ENCODE measurements at places on chromosomes 1 and 21.

GRCh38 chr1:222739929-222740328 is 2.9 kb downstream of the FAM177B start:
- no peak for DNase-seq

DNA sequence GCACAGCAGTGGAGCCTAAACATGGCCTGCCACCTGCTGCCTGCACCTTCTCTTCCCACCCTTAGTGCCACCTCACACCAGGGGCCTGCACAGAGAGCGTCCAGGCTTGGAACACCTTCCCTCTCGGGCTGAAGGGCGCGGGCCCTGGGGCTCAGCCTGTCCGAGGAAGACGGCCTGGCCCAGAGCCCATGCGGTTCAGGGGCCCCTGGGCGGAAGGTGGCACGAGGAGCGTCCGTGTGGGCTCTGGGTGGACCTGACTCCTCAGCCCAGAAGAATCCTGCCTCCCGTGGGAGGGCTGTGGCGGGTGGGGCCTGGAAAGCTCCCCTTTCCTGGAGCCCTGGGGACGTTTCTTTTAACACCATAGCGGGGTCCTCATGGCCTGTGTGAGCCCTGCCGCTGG is 19.4 kb downstream of the DFFB start:
- DNase-seq: no peak

- DNase-seq: no peak
Measured at GRCh38 chr1:6523566-6523965, 30.7 kb downstream of the NOL9 start.

DNA sequence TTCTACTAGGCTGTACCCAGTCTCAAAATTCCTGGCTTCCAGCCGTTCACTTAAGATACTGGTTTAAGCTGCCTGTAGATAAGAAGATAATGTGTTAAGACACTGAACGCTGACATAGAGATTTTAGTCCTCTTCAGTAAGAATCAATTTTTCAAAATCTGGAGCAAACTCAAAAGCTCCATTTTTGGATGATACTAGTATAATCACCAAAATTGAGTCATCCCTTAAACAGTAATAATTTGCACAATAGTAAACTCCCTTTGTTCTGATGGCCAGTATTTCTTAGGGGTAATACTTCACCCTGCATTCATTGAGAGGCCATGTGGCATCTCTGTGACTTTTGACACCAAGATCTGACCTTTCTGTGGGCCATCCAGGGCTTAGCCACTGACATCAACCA is 299.8 kb upstream of the USP25 start:
- no peak for DNase-seq

GRCh38 chr1:200302921-200303290 is 106.9 kb downstream of the ZNF281 start:
- DNase-seq: no peak

DNA sequence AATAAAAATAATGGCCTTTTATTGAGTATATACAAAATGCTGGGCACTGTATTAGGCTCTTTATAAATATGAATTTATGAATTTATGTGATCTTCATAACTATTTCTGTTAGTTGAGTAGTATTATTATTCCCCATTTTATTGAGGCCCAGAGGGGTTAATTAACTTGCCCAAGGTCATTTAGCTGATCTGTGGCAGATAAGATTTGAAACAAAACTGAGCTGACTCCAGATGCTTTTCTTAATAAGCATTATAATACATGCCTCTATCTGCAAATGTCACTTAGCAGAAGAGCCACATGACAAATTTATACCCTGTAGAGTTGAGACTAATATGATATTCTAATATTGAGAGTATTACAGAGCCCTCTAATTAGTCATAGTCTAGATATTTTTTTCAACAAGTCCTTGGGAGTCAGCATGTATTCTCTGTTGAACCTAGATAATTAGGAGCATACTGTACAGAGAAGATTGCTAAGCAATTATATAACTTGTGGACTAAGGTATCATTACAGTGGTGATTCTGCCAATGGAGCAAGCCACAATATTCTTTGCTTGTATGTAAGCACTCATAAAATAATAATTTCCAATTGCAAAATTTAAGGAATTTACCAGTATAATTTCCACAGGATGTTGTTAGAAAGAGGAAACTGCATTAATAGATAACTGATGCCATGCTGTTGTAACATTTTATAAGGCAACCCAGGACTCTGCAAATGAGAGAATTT is 112.0 kb downstream of the LRRC40 start:
- DNase-seq: no peak

DNA sequence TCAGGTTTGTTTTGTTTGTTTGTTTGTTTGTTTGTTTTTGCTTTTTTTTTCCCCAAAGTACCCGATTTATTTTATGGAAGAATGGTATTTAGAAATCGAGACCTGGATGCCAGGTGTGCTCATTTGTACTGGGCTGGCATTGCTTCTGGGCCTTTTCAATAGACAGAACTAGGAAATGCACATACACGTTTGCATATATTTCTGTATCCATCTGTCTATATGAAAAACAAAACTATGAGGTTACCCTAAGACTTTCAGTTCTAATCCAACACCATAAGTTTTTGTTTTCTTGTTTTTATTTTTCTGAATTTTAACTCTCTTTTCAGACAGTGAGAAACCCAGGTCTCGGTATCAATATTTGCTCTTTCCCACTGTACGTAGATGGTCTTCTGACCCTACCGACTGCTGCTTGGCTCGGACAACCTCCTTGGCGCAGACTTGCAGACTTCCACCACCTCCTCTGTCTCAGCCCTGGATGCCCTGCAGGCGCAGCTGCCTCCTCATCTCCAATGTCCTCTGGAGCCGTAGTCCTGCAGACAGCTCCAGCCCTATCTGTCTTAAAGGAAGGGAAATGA is 171.7 kb downstream of the NEK7 start:
- DNase-seq: no peak

DNA sequence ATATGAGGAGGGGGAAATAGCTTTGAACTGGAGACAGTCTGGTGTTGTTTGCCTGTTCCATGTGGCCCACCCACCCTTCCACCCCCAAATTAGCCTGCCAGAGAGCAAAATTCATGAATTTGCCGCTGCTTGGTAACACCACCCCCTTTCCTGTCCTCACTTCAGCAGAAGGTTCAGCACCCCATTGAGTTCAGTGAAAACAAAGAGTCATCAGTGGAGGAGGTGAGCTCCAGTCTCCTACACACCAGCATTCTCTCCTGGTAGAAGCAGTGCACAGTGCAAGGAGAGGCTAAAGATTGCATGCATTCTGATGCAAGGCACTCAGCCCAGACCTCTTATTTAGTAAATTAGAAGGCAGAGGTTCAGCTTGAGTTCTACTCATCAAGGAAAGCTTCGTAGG is 99.7 kb upstream of the DYNLT5 start:
- no peak for DNase-seq

GRCh38 chr1:31133368-31133767 is 67.9 kb upstream of the PUM1 start:
- no peak for DNase-seq

- no peak for DNase-seq
Measured at GRCh38 chr1:77846966-77847365, 41.5 kb upstream of the NEXN start.

- no peak for DNase-seq
Measured at GRCh38 chr1:211610779-211611556, 32.0 kb upstream of the SLC30A1 start.

GRCh38 chr1:116825720-116826438 is 71.6 kb downstream of the CD2 start:
- no peak for DNase-seq

GRCh38 chr1:172745014-172745413 is 86.1 kb downstream of the FASLG start:
- DNase-seq: no peak

GRCh38 chr1:150280138-150280707 is 2.1 kb upstream of the CIART start:
- DNase-seq: no peak

DNA sequence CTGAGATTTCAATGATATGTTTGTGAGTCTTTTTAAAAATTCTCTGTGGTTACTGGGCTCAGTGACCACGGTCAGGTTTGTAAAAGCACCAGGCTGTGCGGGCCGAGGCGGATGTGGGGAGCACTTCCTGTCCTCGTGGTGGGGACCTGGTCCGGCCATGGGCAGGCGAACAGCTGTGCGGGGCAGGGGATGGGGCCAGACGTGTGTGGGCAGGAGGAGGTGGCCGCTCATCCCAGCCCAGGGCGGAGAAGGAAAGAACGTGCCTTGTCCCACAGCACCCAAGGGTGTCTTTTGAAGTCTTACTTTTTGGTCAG is 5.2 kb upstream of the OXCT2 start:
- no peak for DNase-seq

GRCh38 chr21:29075706-29076466 is 2.4 kb upstream of the CCT8 start:
- no peak for DNase-seq

GRCh38 chr1:241985787-241986186 is 13.1 kb downstream of the MAP1LC3C start:
- DNase-seq: no peak

GRCh38 chr1:226714148-226714547 is 24.9 kb downstream of the ITPKB start:
- no peak for DNase-seq

GRCh38 chr1:7482772-7483495 is 288.2 kb upstream of the VAMP3 start:
- DNase-seq: no peak

DNA sequence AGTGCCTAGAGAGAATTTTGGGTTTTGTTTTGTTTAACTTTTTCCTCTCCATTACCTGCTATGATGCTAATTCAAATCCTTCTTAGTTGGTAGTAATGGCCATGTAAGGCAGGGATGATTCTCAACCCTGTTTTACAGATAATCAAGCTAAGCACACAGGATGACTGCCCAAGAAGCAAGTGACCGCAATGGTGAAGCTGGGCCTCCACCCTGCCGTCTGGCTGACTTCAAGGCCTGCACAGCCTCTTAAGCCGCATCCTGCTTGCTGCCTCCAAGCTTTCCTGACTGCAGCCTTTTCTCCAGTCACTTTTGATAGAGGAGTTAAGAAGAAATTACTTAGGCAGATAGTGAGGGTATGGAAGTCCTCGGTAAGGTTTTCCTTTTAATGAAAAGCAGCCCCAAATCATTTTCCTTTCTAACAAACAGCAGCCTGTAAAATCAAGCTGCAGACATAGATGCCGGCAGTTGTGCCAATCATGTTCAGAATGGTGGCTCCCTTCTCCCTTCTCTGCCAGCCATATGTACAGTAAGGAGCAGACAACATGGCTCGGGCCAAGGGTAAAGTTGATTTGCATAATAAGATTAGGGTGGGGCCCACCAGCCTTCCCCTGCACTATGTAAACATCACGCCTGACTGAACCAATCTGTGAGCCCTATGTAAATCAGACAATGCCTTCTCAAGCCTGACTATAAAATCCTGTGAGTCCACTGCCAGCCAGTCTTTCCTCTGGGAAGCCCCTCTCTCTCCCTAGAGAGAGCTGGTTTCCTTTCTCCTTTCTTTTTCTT is 8.8 kb upstream of the CTBS start:
- no peak for DNase-seq

- no peak for DNase-seq
Measured at GRCh38 chr1:1428174-1428573, 7.1 kb upstream of the ANKRD65 start.

Data from Right ventricle myocardium inferior (tissue), 1 donor.